ENCODE measurements at places on chromosomes 3 and 15.

GRCh38 chr3:101036213-101036618 lies 43.0 kb upstream of the ABI3BP start:
- peak; percentile 36 for DNase-seq

DNA sequence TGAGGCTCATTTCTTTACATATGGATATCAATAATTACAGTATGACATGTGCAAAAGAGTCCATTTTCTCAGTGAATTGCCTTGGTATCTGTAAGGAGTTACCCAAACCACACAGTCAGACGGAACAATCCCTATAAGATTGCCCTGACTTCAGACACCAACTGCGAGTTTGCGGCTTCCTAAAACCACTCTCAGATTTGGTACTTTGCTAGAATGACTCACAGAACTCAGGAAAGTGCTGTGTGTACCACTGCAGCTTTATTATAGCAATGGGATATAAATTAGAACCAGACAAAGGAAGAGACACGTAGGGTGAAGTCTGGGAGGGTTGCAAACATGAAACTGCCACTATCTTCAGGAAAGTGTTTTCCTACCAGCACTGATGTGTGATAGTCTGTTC lies 45.8 kb upstream of the ATP13A3 start:
- no peak for DNase-seq

- DNase-seq, result peak; percentile 55
Measured at GRCh38 chr15:60374628-60375081, 23.1 kb downstream of the ANXA2 start.

DNA sequence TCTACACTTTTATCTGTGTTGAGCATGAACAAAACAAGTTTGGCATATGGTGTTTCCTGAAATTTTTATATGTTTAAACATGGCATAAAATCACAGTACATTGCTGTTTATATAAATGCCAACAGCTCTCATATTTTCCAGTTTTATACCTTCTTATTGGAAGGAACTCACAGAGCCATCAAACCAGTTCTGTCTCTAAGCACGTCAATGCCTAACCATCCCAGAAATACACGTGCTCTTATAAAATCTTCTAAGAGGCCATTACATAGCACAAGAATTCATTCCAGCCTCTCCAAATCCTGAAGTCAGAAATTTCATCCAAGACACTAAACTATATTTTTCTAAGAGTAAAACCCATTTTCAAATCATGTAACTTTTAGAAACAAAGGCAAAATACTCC lies 20.8 kb downstream of the SLC9A9 start:
- no peak for DNase-seq

DNA sequence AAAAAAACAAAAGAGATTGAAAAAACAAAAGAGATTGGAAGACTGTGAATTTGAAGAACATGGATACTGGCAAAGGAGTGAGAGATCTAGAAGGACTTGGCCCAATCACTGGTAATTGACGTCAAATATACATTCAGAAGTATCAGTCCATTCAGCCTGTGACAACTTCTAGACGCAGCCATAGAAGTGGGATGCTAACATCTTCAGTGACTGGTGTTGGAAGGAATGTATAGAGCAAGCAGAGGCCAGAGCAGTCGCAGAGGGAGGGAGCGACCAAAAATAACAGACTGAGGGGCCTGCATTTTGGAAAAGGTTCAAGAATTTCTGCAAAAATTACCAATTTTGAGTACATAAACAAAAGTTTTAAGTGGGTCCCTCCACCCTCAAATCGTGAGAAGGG lies 473.3 kb downstream of the CADM2 start:
- no peak for DNase-seq

All from hepatic stellate cell (primary cell).